ENCODE measurements at places on chromosomes 3 and 15. TPM values are rescaled to one million over a fixed set of nuclear protein-coding genes. Genes with fewer than 3 reads are reported as not detected.

DNA sequence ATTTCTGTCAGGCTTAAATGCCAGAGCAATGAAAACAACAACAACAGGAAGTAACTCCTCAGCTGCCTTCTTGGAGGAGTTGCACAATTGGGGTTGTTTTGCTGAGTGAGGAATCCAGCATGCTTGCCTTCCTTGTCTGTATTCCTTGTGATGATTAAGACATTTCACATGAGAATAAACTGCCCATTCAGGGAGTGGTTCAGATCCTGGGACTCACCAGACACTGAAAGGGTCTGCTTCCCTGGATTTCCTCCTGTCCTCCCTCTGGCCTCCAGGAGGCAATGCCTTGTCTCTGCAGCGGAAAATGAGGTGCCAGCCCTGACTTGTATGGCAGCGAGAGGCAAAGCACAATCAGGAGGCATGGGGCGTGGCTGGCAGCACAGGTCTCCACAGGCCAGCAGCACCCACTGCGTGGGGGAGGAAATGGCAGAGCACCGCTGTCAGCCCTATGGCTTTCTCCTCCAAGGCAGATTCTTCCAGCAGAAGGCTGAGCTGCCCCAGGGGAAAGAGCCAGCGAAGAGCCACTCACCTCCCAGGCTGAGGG lies 41.5 kb downstream of the RBP2 start:
- no peak for DNase-seq

GRCh38 chr3:29513236-29513635 lies 232.4 kb downstream of the RBMS3 start:
- DNase-seq, result no peak

Gene LRRC15
- not detected for total RNA-seq

DNA sequence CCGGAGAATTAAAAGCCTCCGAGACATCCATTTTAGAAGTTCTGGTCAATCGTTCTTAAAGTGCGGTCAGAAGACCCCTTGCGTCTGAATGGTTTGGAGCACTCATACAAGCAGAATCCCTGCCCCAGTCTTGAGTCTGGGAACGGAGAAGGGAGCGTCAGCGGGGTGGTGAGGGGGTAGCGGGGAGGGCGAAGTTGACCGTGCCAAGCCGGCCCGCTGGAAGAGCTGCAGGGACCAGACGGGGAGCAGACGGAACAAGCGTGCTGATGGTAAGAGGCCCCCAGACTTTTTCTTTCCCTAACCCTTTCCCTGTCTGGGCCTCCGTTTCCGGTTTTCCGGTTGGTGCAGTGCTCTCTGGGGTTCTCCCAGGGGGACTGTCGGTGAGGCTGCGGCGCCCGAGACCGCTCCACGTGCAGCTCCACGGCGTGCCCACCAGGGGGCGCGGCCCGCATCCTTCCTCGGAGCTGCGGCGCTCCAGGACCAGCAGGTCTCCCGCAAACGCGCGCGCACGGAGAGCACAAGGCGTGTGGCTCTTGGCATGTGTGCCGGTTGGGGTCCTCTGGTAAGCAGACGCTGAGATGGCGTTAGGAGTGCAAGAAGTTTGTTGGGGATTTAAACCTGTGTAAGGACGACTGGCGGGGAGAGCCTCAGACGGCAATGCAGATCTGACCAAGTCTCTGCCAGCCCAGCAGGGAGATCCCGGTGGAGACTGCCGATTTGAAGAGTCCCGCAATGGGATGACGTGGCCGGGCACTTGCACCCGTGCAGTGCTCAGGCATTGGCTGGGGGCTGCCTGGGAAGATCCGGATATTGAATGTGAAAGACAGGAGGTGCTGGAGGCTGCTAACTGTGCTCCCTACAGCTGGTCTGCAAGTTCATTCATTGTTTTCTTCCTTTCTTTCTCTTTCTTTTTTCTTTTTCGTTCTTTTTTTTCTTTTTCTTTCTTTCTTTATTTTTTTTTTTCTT lies 19.2 kb upstream of the CORO2B start:
- peak; percentile 83 for DNase-seq

DNA sequence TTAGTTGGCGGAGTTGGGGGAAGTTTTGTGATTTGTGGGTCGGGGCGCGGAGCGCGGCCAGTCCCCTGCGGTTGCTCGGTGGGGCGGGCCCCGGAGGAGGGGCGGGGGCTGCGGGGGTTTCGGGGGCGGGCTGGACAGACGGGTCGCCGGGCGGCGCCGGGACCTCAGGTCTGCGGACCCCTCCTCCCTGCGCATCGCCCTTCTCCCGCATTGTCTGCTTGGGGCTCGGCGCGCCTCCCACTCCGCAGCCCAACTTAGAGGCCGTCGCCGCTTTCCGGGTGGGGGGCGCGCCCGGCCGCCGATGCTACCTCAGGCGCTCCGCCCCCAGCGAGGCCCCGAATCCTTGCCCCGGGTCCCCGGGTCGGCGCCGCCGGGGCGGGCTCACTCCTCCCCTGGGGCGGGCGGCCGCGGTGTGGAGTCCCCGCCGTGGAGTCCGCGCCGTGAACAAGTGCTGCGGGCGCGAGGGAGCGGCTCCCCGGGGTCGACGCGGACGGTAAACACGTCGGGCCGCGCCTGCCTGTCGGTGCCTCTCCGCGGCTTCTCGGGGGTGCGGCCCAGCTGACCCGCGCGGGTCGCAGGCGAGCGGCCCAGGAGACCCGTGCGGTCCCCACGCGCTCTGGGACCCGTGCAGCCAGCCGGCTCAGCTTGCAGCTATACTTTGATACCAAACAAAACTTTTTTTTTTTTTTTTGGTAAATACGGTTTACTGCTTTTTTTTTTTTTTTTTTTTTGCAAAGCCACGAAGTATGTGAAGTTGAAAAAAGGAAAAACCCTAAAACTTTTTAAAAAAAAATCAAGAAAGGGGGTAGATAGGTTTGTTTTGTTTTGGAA lies 624 bp downstream of the AKAP13 start:
- DNase-seq, result peak; percentile 75
